Activated CD8-positive, alpha-beta T cell treated with anti-CD3 and anti-CD28 coated beads for 36 hours (primary cell): ENCODE measurements at places on chromosomes 5 and 9.

- no peak for DNase-seq
Measured at GRCh38 chr9:109487247-109487646, 10.9 kb downstream of the PTPN3 start.

DNA sequence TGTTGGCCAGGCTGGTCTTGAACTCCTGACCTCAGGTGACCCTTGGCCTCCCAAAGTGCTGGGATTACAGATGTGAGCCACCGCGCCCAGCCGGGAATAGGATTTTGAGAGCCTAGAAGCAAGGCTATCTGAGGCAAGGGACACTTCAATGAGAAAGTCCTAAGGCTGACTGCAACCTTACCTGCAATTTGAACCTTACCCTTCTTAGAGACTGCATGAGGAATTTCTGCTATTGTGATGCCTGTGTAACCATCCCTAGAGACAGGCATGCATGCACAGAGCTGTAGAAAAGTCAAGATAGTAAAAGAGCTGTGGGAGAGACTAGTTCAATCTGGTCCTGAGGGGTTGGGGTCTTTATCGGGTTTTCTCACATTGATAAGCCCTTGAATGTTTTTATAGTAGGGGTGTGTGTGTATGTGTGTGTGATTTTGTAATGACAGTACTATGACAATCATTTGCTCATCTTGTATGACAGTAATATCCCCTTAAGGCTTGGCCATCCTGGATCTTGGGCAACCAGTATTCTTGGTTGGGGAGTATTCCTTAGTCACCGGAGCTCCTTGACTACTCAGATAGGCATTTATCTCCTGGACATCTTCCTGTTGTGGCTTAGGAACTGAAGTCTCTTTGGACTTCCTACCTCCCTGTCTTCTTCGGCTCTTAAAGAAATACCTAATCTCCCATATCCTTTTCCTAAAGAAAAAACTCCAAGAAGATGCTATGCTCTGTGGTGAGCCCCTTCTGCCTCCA, 11.2 kb downstream of the DNAJB5 start:
- no peak for DNase-seq

DNA sequence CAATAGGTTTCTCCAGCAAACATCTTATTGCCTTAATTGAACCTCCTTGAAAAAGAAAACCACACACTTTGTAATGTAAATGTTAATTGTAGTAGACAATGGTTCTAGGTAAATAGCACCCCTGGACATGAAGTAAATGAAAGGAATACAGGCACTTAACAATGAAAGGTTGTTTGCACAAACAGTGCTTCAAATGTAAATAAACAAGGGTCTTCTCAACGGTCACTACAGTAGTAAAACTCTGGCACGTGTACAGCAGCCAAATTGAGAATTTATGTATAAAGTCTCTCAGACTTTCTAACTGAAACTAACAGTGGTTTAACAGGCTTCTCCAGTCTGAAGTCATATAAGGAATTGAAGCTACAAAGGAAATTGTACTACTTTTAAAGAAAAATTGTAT, 218.3 kb downstream of the MEF2C start:
- DNase-seq: no peak

DNA sequence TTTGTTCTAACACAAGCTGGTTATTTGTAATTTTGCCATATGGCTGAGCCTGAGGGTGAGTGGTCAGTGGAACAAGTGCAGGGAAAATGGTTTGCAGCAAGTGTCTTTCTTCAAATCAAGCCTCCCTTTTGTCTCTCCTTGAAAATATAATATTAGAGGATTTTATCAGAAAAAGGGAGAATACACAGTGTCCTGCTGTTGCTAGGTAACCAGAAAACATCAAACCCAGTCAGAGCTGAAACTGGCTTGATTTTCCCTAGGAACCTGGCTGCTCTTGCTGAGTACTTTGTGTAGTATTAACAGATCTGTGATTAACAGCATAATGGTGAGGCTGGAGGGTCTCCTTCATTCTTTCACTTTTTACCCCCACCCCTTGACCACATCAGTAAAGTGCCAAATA, 314.0 kb downstream of the ARHGEF28 start:
- no peak for DNase-seq

GRCh38 chr5:150340614-150341255, 16.8 kb upstream of the TCOF1 start:
- peak; percentile 40 for DNase-seq

- no peak for DNase-seq
Measured at GRCh38 chr9:134643222-134643671, 1.6 kb downstream of the COL5A1 start.

DNA sequence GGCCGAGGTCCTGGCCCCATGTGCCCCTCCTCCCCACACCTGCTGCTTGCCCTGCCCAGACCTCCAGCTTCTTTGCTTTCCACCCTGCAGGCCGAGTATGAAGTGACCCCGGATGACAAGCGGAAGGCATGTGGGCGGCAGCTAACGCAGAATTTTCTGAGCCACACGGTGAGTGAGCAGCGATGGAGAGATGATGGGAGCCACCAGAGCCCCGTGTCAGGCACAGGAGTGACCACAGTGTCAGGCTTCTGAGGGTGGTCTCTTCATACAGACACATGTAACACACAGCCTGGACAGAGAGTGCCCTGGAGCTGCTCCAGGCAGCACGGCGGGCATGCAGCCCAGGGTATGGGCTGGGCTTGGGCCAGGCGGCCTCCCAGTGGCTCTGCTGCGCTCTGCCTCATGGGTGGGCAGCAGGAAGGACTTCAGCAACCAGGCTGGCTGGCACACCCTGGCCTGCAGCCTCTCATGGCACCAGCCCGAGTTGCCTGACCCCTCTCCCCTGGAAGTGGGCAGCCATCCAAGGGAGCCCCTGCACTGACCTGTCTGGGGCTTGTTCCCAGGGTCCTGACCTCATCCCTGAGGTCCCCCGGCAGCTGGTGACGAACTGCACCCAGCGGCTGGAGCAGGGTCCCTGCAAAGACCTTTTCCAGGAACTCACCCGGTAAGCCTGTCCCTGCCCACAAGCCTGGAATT, 5.8 kb downstream of the GRK6 start:
- DNase-seq: peak; percentile 85

DNA sequence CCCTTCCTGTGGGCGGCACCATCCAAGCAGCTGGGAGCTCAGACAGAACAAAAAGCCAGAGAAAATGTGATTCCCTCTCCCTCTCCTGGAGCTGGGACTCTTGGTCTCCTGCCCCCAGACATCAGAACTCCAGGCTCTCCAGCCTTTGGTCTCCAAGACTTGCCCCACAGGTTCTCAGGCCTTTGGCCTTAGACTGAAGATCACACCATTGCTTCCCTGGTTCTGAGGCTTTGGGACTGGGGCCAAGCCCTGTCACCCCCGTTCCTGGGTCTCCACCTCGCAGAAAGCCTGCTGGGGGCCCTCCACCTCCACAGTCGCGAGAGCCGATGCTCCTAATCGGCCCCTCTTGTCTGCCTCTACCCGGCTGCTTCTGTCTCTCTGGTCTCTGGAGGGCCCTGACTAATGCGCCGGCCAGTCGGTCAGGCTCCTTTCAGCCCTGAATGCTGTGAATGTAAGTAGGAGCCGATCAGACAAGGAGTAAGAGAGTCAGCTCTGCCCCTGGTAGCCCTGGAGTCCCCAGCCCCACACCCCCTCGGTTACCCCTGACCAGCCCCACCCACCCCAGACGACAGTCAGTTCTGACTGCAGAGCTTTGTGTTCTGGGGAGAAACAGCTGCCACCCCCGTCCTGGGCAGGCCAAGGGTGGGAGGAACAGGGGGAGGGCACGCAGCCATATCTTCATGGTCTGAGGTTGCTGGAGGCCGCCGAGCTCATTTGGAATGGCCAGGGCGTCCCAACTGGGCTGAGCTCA, 57.5 kb downstream of the VAV2 start:
- no peak for DNase-seq

GRCh38 chr9:107227774-107228173, 55.3 kb upstream of the RAD23B start:
- DNase-seq: no peak

GRCh38 chr5:57749396-57749795, 266.8 kb upstream of the ACTBL2 start:
- no peak for DNase-seq

GRCh38 chr9:86706391-86706790, 240.9 kb downstream of the GAS1 start:
- no peak for DNase-seq

GRCh38 chr5:149216496-149216895, 55.2 kb upstream of the AFAP1L1 start:
- DNase-seq: no peak

DNA sequence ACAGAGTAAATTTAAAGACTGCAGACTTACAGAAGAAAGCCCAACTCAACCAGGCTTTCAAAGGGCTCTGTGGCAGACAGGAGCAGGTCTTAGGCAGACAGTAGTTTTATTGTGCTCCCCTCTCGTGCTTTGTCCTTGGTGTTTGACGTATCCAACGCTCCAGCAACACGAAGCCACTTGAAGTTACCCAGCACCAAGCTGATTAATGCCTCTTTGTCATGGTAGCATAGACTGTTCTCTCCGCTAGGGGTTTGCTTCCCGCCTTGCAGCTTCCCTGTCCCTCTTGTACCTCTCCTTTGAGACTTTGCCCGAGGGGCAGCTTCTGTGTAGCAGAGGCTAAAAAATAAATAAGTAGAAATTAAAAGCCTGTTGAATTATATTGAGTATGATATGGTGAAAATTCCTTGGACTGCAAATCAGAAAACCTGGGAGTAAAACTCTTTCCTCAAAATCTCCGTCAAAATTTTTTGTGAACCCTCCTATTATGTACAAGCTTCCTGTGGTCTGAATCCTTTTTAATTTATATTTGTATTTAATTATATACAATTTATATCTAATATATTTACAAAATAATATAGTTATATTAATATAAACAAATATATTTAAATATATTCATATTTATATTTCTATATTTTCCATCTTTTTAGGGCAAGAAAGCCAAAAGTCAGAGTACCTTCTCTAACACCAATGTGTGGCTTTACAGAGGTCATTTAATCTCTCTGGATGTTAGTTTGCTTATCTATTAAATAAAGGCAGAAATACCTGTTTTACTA, 405.4 kb downstream of the DMAC1 start:
- no peak for DNase-seq

DNA sequence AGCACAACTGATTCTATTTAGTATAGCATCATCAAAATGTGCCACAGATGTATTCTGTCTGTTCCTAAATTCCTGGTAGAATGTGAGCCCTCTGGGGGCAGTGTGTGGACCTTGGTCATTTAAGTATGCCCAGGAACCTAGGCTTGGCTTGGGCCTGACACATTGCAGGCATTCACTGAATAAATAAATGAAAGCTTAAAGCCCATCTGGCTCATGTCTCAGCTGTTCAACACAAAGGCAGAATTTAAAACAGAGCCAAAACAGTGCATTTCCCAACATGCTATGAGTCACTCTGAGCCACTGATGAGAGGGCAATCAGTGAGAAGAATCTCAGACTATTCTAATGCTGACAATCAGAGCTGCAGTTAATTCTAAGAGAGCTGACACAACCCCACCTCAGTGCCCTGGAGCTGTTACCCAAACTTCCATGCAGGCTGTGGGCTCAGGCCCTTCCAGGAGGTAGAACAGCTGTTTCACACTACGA, 8.1 kb downstream of the FAM193B start:
- no peak for DNase-seq
